ENCODE measurements at places on chromosomes 4 and X. TPM values are rescaled to one million over a fixed set of nuclear protein-coding genes. Genes with fewer than 3 reads are reported as not detected.

- no peak for DNase-seq
- H3K4me1 ChIP-seq: no peaks in the 10 kb centered on the region
- no peaks in the 10 kb centered on the region for H3K27me3 ChIP-seq
- H3K4me3 ChIP-seq: no peak overlapping the region
Measured at GRCh38 chr4:23660865-23661264, 229.0 kb downstream of the PPARGC1A start.

GRCh38 chrX:17860811-17861488, at the start of gene RAI2:
TSS of gene RAI2 (minus strand) at chrX:17861298. CDS start at chrX:17802010, 59,288 bp downstream.
- DNase-seq: peak; percentile 56
- H3K4me3 ChIP-seq: peak within 1 kb of the TSS; percentile 63
- H3K27me3 ChIP-seq: peaks cover 53% of the 10 kb centered on the region
- no peaks in the 10 kb centered on the region for H3K36me3 ChIP-seq
- peaks cover 3% of the 10 kb centered on the region for H3K4me1 ChIP-seq

- H3K27me3 ChIP-seq: peaks cover 12% of the 10 kb centered on the region
- H3K36me3 ChIP-seq: no peaks in the 10 kb centered on the region
- no peaks in the 10 kb centered on the region for H3K4me1 ChIP-seq
- H3K27ac ChIP-seq: no peak overlapping the region
Measured at GRCh38 chrX:150074175-150074574, 135.9 kb upstream of the EOLA2 start.

GRCh38 chr4:150237110-150237872, 159.0 kb downstream of the DCLK2 start:
- peaks cover 12% of the 10 kb centered on the region for H3K27me3 ChIP-seq
- no peaks in the 10 kb centered on the region for H3K4me1 ChIP-seq
- H3K27ac ChIP-seq: no peak overlapping the region
- H3K36me3 ChIP-seq: no peaks in the 10 kb centered on the region
- no peak for DNase-seq

DNA sequence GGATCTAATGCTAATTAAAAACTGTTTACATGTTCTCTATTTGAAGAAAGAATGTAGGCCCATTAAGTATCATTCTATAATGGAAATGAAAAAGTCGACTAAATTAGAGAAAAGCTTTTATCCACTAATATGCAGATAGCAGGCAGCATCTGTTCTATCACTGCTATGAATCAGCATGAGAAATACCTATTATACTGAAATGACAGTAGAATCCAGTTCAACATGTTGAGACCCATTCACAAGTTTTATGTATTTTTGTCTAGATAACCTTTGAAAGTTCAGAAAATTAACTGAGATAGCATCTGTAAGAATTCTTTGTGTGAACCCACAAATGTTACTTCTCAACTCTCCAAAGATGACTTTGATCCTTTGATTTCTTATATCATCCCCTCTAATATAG, 1254.4 kb upstream of the ADGRL3 start:
- no peaks in the 10 kb centered on the region for H3K27me3 ChIP-seq
- H3K27ac ChIP-seq: no peak overlapping the region
- no peaks in the 10 kb centered on the region for H3K4me1 ChIP-seq
- no peaks in the 10 kb centered on the region for H3K36me3 ChIP-seq
- DNase-seq: no peak
- no peak overlapping the region for H3K4me3 ChIP-seq

GRCh38 chr4:124642846-124643245, 69.7 kb downstream of the ANKRD50 start:
- H3K4me1 ChIP-seq: no peaks in the 10 kb centered on the region
- no peaks in the 10 kb centered on the region for H3K27me3 ChIP-seq
- no peaks in the 10 kb centered on the region for H3K36me3 ChIP-seq
- H3K27ac ChIP-seq: no peak overlapping the region
- H3K4me3 ChIP-seq: no peak overlapping the region

DNA sequence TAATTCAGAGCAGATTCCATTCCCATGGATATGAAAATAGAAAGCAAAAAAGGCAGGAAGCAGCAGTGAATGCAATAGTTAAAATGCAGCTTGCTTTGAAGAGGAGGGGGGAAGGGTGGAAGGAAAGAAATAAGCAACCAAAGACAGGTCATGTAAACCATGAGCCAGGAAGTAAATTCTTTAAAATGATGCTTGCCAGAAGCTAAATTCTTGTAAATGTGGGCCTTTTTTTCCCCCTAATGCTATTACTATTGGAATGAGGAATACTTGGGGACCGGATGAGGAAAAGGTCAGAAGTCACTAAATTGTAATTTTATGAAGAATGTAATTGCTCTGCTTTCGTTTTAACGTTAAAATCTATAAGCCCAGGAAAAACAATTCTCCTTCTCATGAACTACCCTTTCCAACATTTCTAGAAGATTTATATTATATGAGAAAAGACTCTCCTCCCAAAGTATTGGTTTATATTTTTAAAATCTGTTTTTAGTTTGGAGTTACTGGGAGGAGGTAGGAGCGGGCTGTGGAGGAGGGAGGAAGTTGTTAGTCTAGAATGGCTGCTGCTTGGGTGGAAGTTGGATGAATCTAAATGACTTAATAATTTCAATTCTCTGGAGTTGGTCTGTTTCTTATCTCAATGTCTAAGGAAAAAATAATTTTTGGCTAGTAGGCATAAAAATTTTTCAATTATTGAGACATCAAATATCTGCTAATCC, 77.6 kb upstream of the PCDH18 start:
- H3K27ac ChIP-seq: no peak overlapping the region
- DNase-seq: no peak
- H3K4me3 ChIP-seq: no peak overlapping the region
- no peaks in the 10 kb centered on the region for H3K27me3 ChIP-seq
- H3K36me3 ChIP-seq: no peaks in the 10 kb centered on the region
- H3K4me1 ChIP-seq: no peaks in the 10 kb centered on the region

- no peaks in the 10 kb centered on the region for H3K27me3 ChIP-seq
- no peak for DNase-seq
- no peaks in the 10 kb centered on the region for H3K36me3 ChIP-seq
- H3K4me3 ChIP-seq: no peak overlapping the region
Measured at GRCh38 chr4:126611900-126612299, 1020.9 kb upstream of the INTU start.

ASB12 gene
- total RNA-seq: not detected

- DNase-seq: no peak
- no peaks in the 10 kb centered on the region for H3K4me1 ChIP-seq
- no peak overlapping the region for H3K4me3 ChIP-seq
- no peaks in the 10 kb centered on the region for H3K36me3 ChIP-seq
Measured at GRCh38 chrX:34467437-34467836, 189.6 kb downstream of the TMEM47 start.

PDCL2 gene
- not detected for total RNA-seq

GRCh38 chrX:41789374-41789773, 65.4 kb downstream of the GPR82 start:
- DNase-seq: no peak
- no peaks in the 10 kb centered on the region for H3K4me1 ChIP-seq

GRCh38 chr4:100988876-100989275, 358.4 kb downstream of the PPP3CA start:
- H3K27me3 ChIP-seq: peaks cover 23% of the 10 kb centered on the region
- H3K36me3 ChIP-seq: no peaks in the 10 kb centered on the region
- no peak overlapping the region for H3K27ac ChIP-seq
- H3K4me1 ChIP-seq: no peaks in the 10 kb centered on the region

CXCL13 gene
- total RNA-seq: 25.7 TPM

All from activated CD4-positive, alpha-beta T cell treated with anti-CD3 and anti-CD28 coated beads, Interleukin-2, amount 10 ng/mL, durations not matched to agents 24 days and 14 days (primary cell).